Hypothalamus (tissue), 51 donors: ENCODE measurements at places on chromosomes 2 and 18.

- no peak for DNase-seq
Measured at GRCh38 chr18:13613099-13613498, 113.3 kb downstream of the FAM210A start.

- DNase-seq: no peak
Measured at GRCh38 chr2:136183097-136183496, 65.1 kb upstream of the CXCR4 start.

DNA sequence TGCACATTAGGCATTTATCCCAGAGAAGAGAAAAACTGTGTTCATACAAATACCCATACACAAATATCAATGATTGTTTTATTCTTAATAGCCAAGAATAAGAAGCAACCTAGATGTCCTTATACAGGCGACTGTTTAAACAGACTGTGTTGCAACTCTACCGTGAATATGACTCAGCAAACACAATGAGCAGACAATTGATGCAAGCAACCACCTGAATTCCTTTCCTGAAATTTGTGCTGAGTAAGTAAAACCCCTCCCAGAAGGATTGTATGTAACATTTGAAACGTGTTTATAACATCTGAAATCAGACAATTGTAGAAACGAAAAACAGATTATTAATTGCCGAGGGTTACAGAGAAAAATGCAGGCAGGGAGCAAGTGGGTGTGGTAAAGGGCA lies 621.9 kb upstream of the SOX11 start:
- no peak for DNase-seq

DNA sequence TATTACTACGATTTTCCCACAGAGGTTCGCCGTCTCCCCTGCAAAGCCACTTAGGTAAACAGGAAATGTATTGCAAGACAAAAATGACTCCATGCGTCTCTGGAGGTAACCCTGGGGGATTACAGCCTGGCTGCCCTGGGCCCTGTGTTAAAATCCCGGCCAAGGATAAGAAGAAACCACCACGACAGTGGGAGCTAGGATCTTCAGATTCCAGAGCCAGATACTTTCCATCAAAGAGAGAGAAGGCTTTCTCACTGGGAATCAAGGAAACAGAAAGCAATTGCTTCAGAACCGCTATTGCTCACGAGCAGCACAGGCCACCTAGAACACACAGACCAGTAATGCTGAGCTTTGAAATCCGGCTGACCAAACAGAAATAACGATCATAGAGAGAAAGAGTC lies 97.9 kb upstream of the ZNF516 start:
- no peak for DNase-seq

GRCh38 chr2:1647417-1648240 lies 96.7 kb downstream of the PXDN start:
- no peak for DNase-seq

- DNase-seq: no peak
Measured at GRCh38 chr2:101205521-101206479, 46.9 kb upstream of the CNOT11 start.
